Suppressor macrophage treated with lipopolysaccharide for 1 hour (primary cell): ENCODE measurements at places on chromosomes 1 and 21.

GRCh38 chr1:151009206-151009587 lies 948 bp downstream of the PRUNE1 start:
- DNase-seq, result no peak

DNA sequence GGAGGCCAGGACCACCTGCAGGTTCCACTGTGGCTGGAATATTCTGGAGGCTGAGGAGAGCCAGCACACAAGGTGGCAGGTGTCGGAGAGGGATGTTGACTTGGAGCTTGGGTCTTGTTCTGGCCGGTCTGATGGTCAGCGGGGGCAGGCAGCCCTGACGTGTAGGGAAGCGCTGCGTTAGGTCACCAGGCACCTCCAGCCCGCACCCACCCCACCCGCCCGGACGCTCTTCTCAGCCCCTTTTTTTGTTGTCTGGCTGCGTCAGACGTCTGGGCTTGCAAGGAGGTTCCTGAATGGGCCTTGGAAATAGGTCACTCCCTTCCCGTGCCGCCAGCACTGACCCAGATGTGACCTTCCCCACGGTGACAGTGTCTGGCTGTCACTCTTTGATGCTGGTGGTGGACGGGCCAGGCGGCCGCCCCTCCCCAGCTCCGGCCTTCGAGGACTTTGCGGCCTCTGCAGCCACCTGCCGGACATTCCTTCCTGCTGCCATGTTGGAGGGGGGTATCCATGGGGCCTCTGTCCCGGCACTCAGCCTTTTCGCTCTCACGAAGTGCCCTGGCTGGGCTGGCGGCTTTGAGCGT lies 30.1 kb downstream of the SPSB1 start:
- no peak for DNase-seq

DNA sequence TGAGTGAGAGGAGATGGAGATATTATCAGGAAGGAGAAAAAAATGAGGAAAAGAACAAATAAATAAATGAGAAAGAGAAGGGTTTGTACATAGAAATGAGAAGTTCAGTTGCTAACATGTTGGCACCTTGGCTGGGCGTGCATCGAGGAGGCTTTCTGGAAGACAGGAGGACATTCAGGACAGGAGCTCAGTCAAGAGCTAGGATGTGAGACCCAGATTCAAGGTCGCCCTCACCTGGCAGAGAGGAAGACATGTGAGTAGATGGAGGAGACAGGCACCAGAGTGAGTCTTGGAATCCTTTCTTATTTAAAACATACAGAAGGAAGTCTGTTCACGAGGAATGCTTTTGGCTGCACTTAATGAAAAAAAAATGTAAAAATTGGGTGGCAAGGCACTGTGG lies 640.9 kb downstream of the NPHP4 start:
- no peak for DNase-seq

DNA sequence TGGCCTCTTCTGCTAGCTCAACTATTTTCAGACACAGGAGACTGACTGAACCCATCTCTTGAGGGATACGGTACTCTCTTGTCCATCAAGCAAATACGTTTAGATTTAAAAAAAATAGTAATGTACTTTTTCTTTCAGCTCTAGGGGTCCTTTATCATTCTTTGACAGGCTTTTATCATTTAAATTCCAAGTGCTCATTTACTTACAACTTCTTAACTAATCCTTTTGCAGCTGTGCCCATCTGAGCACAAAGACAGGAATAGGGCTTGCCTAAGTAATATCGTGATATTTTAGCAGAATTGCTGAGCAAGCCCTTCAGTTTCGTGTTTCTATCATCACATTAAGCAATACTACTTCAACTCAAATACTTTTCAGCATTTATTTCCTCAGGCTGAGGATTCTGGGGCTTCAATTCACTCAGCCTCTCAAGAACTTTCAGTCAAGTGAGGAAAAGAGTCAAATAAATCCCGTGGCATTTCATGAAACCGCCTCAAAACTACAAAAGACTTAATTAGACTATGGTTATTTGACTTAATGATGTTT lies 317.6 kb downstream of the BACH1 start:
- DNase-seq, result no peak

GRCh38 chr1:242199776-242200458 lies 201.0 kb upstream of the MAP1LC3C start:
- DNase-seq, result no peak

- no peak for DNase-seq
Observed at GRCh38 chr1:190608282-190608681, 130.6 kb upstream of the BRINP3 start.

GRCh38 chr1:230869500-230869899 lies 1.2 kb upstream of the C1orf198 start:
- no peak for DNase-seq

DNA sequence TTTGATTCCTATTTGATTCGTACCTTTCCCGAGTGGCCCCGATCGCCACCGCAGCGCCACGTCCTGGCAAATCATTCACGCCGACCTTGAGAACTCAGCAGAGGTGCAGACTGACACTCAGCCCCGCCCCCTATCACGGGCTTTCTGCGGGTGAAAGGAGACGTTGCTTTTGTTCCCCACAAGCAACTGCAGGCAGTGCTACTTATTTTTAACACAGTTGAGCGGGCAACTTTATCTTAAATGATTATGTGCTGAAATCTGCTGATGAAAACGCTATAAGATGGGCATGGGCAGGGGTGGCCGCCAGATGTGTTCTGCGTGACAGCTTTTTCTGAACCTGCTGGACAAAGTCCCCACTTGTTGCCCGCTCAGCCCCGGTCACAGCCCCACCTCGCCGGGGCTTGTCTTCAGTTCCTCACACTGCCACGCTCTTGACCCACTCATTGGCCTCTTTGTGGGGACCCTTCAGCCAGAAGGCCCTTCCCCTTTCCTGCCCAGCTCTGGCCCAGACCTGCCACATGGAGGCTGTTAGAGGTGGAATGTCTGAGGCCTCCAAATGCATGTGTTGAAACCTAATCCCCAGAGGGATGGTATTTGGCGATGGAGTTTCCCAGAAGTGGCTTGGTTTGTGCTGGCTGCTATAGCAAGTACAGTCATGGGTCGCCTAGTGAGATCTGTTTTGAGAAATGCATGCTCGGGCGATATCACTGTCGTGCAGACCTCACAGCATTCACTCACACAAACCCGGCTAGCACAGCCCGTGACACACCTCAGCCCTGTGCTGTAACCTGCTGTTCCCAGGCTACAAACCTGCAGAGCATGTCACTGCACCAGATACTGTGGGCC lies 15.7 kb upstream of the PDXK start:
- DNase-seq, result peak; percentile 55

GRCh38 chr1:88376421-88376820 lies 307.7 kb upstream of the PKN2 start:
- no peak for DNase-seq

GRCh38 chr1:119429687-119430086 lies 14.7 kb downstream of the HSD3B2 start:
- DNase-seq, result no peak

DNA sequence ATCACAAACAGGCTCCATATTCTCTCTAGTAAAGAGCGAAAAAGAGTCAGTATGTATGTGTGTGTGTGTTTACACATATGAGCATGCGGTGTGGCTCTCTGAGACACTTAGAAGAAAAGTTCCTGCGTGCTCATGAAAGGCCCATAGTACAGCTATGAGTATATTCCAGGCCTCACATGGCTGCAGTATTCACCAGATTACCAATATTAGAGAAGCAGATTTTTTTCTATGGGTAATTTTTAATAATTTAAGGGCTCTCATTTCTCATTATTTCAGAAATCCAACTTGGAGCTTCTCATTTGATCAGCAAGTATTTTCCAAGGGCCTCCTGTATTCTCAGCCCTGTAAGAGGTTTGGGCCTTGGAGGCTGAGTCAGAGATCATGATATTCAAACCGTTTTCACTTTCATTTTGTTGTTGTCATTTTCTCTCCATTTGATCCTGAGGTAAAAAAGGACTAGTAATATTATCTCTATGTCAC lies 232.9 kb upstream of the SGIP1 start:
- DNase-seq, result peak; percentile 72

GRCh38 chr1:67668660-67669059 lies 16.3 kb upstream of the GADD45A start:
- no peak for DNase-seq

DNA sequence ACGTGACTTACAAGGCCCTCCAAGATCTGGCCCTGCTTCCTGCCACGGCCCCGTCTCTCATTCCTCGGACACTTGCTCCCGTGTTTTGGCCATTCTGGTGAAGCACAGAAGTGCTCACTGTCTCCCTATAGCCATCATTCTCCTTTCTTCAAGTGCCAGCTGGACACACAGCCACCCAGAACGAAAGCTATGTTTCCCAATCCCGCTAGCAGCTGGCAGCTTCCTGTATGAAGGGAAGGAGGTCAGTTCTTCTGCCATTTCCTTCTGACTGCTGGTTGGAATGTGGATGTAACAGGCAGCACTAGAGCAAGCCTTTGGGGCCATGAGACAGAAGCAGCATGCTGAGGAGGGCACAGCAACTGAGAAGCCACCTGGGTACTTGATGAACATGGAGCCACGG lies 82.8 kb downstream of the TGFBR3 start:
- DNase-seq, result no peak

DNA sequence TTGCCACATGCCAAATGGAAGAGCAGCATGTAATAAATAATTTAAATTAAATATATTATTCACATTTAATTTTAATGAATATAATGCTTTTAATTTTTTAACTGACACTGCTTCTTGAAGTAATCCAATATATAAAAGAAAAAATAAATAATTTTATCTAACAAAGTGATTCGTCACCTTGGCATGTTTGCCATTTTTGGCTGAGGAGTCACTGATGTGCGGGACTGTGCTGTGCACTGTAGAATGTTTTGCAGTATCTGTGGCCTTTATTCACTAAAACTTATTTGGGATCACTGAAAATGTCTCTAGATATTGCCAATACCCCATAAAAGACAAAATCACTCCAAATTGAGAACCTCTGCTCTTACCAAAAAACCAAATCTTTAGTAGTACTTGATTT lies 807.8 kb downstream of the BRINP3 start:
- DNase-seq, result no peak

DNA sequence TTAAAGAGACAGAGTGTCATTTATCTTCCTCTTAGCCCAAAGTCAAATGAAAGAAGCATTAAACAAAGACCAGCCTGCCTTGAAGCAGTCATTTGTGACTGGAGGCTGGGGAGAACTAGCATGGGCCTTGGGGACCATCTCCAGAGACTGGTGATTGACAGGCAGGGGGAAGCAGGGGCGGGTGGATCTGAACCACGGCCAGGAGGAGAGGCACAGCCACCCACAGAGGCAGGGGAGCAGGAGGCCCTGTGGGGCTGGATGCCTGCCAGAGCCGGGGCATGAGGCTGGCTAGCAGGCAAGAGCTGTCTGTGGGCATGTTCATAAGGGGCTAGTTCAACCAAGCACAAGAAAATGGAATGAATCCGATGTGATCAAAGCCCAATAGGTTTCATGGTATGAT lies 73.9 kb downstream of the PLXNA2 start:
- DNase-seq, result no peak

DNA sequence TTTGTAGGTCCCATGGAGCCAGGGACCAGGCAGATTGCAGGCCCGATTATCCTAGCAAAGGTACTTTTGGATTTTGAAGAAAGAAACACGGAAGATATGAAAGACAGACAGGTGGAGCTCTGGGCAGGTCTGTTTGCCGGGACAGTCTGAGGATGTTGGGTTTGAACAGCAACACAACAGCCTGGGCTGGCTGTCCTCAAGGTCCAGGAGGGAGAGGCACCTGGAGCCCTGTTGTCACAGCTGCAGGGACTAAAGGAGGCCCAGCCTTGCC lies 14.6 kb downstream of the H6PD start:
- no peak for DNase-seq

DNA sequence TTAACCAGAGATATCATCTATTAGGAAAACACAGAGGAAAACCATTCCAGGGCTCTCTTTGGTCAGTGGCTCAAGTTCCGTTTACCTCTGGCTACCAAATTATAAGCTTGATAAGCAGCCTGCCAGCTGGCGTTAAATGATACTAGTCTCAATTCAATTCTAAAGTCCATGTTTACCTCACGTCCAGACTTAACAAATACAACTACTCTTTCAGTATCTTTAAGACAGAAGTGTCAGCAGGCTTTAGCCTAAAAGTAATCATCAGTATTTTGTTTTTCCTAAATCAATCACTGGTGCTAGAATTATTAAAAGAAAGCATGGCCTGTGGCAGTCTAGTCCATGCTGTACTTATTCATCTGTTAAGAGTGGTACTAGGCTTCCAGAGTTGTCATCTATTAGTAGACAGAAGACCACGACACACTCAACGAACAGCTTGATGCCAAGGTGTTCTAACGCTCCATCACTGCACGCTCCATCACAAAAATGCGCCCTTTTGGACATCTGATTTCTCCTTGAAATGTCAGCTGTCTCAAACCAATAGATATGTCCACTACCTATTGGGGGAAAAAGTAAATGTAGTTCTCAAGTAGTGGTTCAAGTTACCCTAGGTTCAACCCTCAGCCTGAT lies 1.5 kb downstream of the IVNS1ABP start:
- no peak for DNase-seq

DNA sequence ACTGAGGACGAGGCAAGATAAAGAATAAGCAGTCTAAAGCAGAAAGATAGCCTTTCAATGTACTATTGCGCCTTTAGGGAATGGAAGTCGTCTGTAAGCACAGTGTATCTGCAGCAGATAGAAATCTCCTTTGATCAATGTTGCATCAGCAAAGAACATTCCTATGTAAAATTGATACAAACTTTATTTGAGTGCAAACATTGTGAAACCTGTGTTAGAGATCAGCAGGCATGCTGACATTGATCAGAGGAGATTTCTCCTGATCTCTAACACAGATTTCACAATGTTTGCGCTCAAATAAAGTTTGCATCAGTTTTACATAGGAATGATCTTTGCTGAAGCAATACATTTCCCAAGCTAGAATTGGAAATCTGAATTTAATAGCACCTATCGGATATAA lies 1446.8 kb downstream of the MRPL39 start:
- no peak for DNase-seq

GRCh38 chr1:224615861-224616755 lies at the start of gene CNIH3:
CNIH3 (plus strand) TSS chr1:224616317; CDS start chr1:224617175, 858 bp downstream.
- DNase-seq, result peak; percentile 70

GRCh38 chr1:185739967-185740366 lies 5.8 kb downstream of the HMCN1 start:
- DNase-seq, result no peak

- DNase-seq, result no peak
Observed at GRCh38 chr21:34825948-34826548, 157.3 kb downstream of the CLIC6 start.

- DNase-seq, result no peak
Observed at GRCh38 chr1:160806109-160806665, 10.2 kb downstream of the LY9 start.

GRCh38 chr1:48492392-48492791 lies 20.4 kb upstream of the SPATA6 start:
- no peak for DNase-seq

DNA sequence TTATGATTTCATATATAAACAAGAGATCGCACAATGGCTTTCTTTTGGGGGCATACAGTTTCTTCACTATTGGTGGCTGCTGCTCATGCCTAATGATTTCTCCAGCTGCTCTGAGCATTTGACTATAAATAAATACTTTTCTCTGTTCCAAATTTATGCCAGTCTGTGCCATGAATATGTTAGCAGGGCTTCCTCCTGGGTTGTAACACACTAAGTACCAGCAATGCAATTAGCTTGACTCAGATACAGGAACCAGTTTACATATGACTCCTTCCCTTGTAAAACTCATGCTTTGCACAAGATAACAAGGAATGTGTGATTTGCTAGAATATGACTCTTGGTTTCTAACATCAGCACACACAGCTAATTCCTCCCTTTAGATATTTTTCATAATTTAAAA lies 1629.7 kb downstream of the NCAM2 start:
- DNase-seq, result no peak

GRCh38 chr1:25174730-25175612 lies 57.3 kb downstream of the SYF2 start:
- no peak for DNase-seq

- no peak for DNase-seq
Observed at GRCh38 chr1:223390618-223391017, 2.6 kb upstream of the CCDC185 start.
